MM.1S (cell line): ENCODE measurements at places on chromosomes 3 and 15.

GRCh38 chr3:23256741-23257435 is 53.8 kb downstream of the UBE2E2 start:
- no peak overlapping the region for H3K4me3 ChIP-seq
- H3K4me1 ChIP-seq, result peaks cover 4% of the 10 kb centered on the region; the same call in 1 of the 2 replicates
- no peaks in the 10 kb centered on the region for H3K36me3 ChIP-seq
- H3K27me3 ChIP-seq, result no peaks in the 10 kb centered on the region

GRCh38 chr3:24242012-24242698 is 252.5 kb downstream of the THRB start:
- no peak overlapping the region for H3K27ac ChIP-seq
- no peaks in the 10 kb centered on the region for H3K27me3 ChIP-seq
- no peaks in the 10 kb centered on the region for H3K4me1 ChIP-seq
- no peak for DNase-seq
- H3K4me3 ChIP-seq, result no peak overlapping the region

DNA sequence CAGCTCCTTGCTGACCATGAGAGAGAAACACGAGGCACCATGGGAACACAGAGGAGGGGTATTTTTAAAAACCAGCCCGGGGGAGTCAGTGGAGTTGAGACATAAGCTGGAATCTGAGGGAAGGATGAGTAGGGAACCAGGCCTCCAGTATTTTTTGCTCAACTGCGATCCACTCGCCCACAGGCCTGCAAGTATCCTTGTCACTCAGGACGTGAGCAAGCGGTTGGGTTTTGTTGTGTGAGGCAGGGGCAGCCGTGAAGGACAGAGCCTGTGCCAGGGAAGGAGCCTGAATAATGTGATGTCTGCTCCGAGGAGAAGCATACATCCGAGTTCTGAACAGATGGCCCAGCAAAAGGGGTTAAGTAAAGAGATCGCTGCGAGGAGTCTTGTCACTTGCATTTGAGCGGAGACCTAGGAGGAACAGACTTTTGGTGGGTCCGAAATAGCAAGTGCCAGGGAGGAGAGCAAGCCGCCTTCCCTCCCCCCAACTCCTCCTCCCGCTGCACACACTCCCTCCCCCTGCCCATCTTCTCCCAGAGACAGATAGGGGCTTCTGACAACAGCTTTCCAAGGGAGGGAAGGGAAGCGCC is 20.4 kb upstream of the NTRK3 start:
- no peak overlapping the region for H3K4me3 ChIP-seq
- H3K27ac ChIP-seq, result no peak overlapping the region

- DNase-seq, result no peak
- no peaks in the 10 kb centered on the region for H3K27me3 ChIP-seq
- H3K4me1 ChIP-seq, result no peaks in the 10 kb centered on the region
- no peak overlapping the region for H3K27ac ChIP-seq
These were observed 130.1 kb downstream of the UACA start for GRCh38 chr15:70633103-70633831.

- H3K4me3 ChIP-seq, result no peak overlapping the region
- no peak for DNase-seq
- H3K4me1 ChIP-seq, result no peaks in the 10 kb centered on the region
- no peaks in the 10 kb centered on the region for H3K27me3 ChIP-seq
- H3K27ac ChIP-seq, result no peak overlapping the region
These were observed 12.5 kb upstream of the HEG1 start for GRCh38 chr3:125068265-125068664.

- H3K27me3 ChIP-seq, result no peaks in the 10 kb centered on the region
- H3K36me3 ChIP-seq, result no peaks in the 10 kb centered on the region
- peaks cover 33% of the 10 kb centered on the region for H3K4me1 ChIP-seq
- H3K4me3 ChIP-seq, result no peak overlapping the region
These were observed 7.7 kb downstream of the TNK2 start for GRCh38 chr3:195900436-195901355.

- H3K36me3 ChIP-seq, result no peaks in the 10 kb centered on the region
- no peaks in the 10 kb centered on the region for H3K27me3 ChIP-seq
- H3K4me3 ChIP-seq, result no peak overlapping the region
- H3K4me1 ChIP-seq, result no peaks in the 10 kb centered on the region
- no peak for DNase-seq
- H3K27ac ChIP-seq, result no peak overlapping the region
These were observed 29.7 kb downstream of the CCDC13 start for GRCh38 chr3:42743204-42743995.

DNA sequence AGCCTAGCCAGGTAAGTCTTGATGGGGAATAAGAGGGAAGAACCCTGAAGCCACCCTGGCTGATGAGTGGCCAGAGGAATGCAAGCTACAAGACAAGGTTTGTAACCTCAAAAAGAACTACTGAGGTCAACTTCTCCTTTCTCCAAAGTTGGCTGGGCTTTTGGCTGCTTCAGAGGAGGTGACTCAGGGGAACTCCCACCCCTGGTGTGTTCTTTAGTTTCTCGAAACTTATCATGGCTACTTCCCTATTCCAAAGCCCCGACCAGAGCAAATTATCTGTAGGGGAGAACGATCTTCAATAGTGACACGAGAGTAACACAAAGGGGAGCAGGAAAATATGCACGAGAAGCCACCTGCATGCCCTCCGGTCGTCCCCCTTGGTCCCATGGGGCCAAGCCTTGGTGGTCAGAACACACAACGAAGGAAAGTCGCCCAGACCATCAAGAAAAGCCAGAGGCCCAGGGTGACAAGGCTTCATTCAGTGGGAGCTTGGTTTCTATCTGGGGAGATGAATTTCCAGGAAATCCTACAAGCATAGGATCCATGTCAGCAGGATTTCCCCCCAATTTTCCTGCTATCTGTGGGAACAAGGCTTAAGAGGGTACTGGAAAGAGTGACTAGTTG is 6.5 kb upstream of the BCL2A1 start:
- no peak overlapping the region for H3K4me3 ChIP-seq
- no peaks in the 10 kb centered on the region for H3K36me3 ChIP-seq
- peaks cover 13% of the 10 kb centered on the region for H3K4me1 ChIP-seq
- DNase-seq, result no peak
- H3K27ac ChIP-seq, result no peak overlapping the region

DNA sequence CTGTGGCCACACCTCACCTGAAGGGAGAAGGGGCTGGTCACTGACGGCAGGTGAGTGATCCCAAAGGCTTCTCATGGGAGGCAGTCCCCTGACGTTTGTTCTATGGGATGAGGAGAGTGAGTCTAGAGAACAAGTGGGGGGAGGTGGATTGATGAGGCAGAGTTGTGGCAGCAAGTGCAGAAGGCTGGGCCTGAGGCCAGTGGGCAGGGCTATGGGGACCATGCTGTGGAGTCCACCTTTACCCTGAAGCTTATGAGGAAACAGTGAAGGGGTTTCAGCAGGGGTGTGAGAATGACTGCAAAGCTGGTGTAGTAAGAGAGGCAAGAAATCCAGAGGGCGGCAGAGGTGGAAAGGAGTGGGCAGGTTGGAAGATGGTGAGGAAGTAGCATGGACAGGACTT is 96.9 kb upstream of the PFN2 start:
- H3K4me3 ChIP-seq, result no peak overlapping the region
- no peak for DNase-seq

DNA sequence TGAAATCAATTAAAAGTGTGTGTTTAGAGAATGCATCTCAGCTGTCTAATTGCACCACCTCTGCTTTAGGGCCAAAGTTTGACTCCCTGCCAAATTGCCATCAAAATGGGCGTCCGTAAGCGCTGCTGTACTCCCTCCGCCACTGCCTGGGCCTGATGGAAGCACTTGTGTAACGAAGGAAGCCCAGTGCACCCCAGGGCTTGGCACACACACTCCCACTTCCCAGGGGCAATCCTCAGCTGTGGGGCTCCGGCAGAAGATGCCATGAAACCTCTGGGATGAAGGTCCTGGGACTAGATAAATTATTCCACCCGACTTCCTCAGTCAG is 137.8 kb downstream of the RORA start:
- H3K27ac ChIP-seq, result no peak overlapping the region
- H3K4me3 ChIP-seq, result no peak overlapping the region
- H3K27me3 ChIP-seq, result no peaks in the 10 kb centered on the region
- 0 out of 2 replicates have a peak, but pooled peaks cover 7% of the 10 kb centered on the region for H3K4me1 ChIP-seq
- DNase-seq, result no peak

- H3K36me3 ChIP-seq, result no peaks in the 10 kb centered on the region
- no peak overlapping the region for H3K4me3 ChIP-seq
- no peaks in the 10 kb centered on the region for H3K27me3 ChIP-seq
- no peak overlapping the region for H3K27ac ChIP-seq
- no peak for DNase-seq
- no peaks in the 10 kb centered on the region for H3K4me1 ChIP-seq
These were observed 194.9 kb downstream of the RAP2B start for GRCh38 chr3:153356908-153357307.

DNA sequence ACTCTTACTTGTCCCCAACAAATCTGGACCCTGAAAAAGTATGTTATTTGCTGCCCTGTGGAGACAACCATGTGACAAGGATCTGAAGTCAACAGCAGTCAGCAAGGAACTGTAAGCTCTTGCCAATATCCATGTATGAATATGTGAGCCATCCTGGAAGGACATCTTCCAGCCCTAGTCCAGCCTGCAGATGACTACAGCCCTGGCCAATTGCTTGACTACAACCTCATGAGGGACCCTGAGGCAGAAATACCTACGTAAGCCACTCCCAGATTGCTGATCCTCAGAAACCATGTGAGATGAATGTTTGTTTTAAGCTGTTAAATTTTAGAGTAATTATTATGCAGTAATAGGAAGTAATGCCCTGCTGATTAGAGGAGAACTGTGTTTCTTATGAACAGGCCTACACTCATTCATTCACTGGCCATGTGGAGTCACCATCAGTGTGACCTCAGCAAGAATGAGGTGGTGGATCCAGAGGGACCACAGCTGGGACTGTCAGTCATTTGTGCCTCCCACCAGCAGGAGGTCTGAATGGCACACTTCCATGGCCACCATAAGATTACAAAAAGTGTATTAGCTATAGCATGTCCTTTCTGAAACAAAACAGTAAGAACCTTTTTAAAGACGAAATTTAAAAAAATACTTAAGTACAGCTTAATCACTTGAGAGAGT is 92.6 kb downstream of the TFDP2 start:
- no peaks in the 10 kb centered on the region for H3K4me1 ChIP-seq
- no peaks in the 10 kb centered on the region for H3K36me3 ChIP-seq
- no peak for DNase-seq
